Activated CD4-positive, alpha-beta T cell treated with anti-CD3 and anti-CD28 coated beads for 36 hours (primary cell): ENCODE measurements at places on chromosomes 6 and 20. TPM values are rescaled to one million over a fixed set of nuclear protein-coding genes. Genes with fewer than 3 reads are reported as not detected.

- H3K27ac ChIP-seq, result peak overlapping the region; percentile 67
These were observed 50.5 kb upstream of the ENPP5 start for GRCh38 chr6:46221222-46221793.

CFAP206 gene
- total RNA-seq, result not detected

DNA sequence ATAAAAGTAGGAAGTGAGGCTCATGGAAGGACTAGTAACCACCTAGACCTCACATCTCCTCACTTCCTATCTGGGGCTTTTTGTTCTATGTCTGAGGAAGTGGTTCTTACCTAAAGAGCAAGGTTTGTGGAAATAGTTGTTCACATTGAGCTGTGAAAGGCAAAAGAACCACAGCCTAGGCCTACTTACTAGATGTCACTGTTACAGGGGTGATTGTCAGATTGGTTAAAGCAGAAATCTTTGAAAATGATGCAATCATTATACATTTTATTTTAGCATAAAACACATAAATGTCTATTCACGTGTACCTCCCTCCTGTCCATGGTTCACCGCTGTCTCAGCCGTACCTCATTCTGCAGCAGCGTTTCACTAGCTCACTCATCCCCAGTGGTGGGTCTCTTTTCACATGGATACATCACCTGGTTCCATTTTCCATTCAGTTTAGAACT lies 268.8 kb downstream of the TMEM242 start:
- peaks cover 41% of the 10 kb centered on the region for H3K4me1 ChIP-seq
- H3K27me3 ChIP-seq, result no peaks in the 10 kb centered on the region
- H3K27ac ChIP-seq, result peak overlapping the region; percentile 89
- peak; percentile 49 for DNase-seq
- H3K4me3 ChIP-seq, result peak overlapping the region; percentile 15

- no peak overlapping the region for H3K4me3 ChIP-seq
- no peaks in the 10 kb centered on the region for H3K27me3 ChIP-seq
- H3K4me1 ChIP-seq, result no peaks in the 10 kb centered on the region
These were observed 553.7 kb downstream of the COL12A1 start for GRCh38 chr6:74651948-74652842.

- H3K27ac ChIP-seq, result peak overlapping the region; percentile 44
- DNase-seq, result no peak
- no peaks in the 10 kb centered on the region for H3K36me3 ChIP-seq
- H3K4me3 ChIP-seq, result no peak overlapping the region
These were observed 60.1 kb upstream of the MLN start for GRCh38 chr6:33863723-33864440.

- DNase-seq, result no peak
- no peak overlapping the region for H3K4me3 ChIP-seq
- no peaks in the 10 kb centered on the region for H3K27me3 ChIP-seq
- no peak overlapping the region for H3K27ac ChIP-seq
- no peaks in the 10 kb centered on the region for H3K36me3 ChIP-seq
- H3K4me1 ChIP-seq, result no peaks in the 10 kb centered on the region
These were observed 840.0 kb downstream of the C6orf118 start for GRCh38 chr6:164469276-164469949.

DNA sequence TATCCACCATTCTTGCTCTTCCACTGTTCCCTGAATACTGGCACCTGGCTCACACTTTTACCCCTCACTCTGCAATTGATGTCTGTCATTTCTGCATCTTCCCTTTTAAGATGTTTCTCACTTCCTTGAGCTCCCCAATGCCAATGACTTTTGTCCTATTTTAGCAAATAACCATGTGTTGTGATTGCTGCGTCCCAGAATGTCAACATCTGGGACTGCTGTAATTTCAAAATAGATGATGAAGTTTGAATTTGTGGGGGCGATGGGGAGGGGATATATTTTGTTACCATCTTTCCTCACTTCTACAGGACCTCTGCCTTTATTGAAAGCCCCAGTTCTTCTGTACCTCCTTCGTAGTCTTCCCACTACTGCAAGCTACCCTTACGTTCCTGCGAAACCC lies 40.0 kb upstream of the ADGRF5 start:
- H3K36me3 ChIP-seq, result no peaks in the 10 kb centered on the region
- H3K4me3 ChIP-seq, result no peak overlapping the region
- no peak for DNase-seq
- no peak overlapping the region for H3K27ac ChIP-seq
- no peaks in the 10 kb centered on the region for H3K4me1 ChIP-seq
- H3K27me3 ChIP-seq, result peaks cover 5% of the 10 kb centered on the region

- no peaks in the 10 kb centered on the region for H3K36me3 ChIP-seq
- H3K27ac ChIP-seq, result peak overlapping the region; percentile 76
- H3K4me1 ChIP-seq, result peaks cover 28% of the 10 kb centered on the region
- H3K4me3 ChIP-seq, result peak overlapping the region; percentile 78
These were observed 611 bp downstream of the EPB41L2 start for GRCh38 chr6:131062241-131063027.

- H3K27ac ChIP-seq, result no peak overlapping the region
- no peaks in the 10 kb centered on the region for H3K36me3 ChIP-seq
- H3K4me3 ChIP-seq, result no peak overlapping the region
- peaks cover 4% of the 10 kb centered on the region for H3K4me1 ChIP-seq
- H3K27me3 ChIP-seq, result peaks cover 4% of the 10 kb centered on the region
These were observed 55.5 kb downstream of the RIOK1 start for GRCh38 chr6:7445101-7445500.

NMBR gene
- not detected for total RNA-seq

RBBP8NL gene
- not detected for total RNA-seq

DNA sequence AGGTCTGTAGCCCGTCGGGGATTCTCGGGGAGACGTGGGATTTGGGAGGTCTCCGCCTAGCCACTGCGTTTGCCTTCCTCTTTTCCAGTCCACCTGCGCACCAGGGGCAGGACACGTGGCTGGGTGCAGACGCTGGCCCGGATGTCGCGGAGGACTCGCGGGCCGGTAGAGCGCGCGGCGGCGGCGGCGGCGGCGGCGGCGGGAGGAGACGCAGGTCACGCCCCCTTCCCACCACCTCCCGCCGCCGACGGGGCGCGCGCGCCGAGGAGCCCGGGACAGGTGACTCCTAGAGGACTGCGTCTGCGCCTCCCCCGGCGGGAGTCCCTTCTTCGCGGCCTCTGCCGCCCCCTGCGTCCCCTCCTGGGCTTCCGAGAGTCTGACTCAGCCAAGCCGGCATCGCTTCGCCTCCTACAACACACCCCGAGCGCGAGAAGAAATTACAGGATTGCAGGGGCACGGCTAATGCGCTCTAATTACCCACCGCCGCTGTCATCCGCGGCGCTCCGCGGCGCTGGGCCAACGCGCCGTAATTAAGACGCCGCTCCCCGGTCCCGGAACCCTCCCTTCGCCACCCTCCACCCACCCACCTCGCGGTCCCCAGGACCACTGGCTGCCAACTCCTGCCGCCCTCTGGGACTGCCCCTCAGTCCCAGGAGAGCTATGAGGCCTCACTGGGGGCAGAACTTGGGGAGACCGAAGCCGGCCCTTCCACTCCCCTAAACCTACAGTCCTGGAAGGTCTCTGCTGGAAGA lies 124.5 kb downstream of the MRPL14 start:
- H3K27ac ChIP-seq, result no peak overlapping the region
- H3K27me3 ChIP-seq, result peaks cover 16% of the 10 kb centered on the region
- peaks cover 11% of the 10 kb centered on the region for H3K4me1 ChIP-seq

- no peak for DNase-seq
- no peak overlapping the region for H3K4me3 ChIP-seq
- H3K4me1 ChIP-seq, result no peaks in the 10 kb centered on the region
- H3K36me3 ChIP-seq, result peaks cover 6% of the 10 kb centered on the region
These were observed 441.1 kb upstream of the JARID2 start for GRCh38 chr6:14804785-14805210.

- no peak for DNase-seq
- no peak overlapping the region for H3K27ac ChIP-seq
- no peaks in the 10 kb centered on the region for H3K36me3 ChIP-seq
- peaks cover 6% of the 10 kb centered on the region for H3K4me1 ChIP-seq
- H3K4me3 ChIP-seq, result no peak overlapping the region
- peaks cover 2% of the 10 kb centered on the region for H3K27me3 ChIP-seq
These were observed 75.2 kb upstream of the ADTRP start for GRCh38 chr6:11853678-11854407.

DNA sequence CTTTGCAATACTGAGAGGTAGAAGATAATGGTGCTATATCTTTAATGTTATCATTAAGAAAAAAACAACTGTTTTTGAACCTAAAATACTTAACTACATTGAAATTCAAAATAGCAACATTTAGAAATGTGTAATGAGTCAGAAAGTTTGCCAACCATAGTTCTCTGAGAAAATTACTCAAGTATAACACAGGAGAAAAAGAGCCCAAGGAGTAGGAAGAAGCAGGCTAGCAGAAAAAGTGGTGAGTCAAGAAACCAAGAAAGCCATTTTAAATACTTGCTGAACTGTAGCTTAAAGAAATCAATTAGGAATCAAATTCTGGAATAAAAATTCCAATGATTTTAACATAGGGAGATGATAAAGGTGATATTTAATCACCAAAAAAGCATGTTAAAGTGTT lies 181.0 kb upstream of the RSPO3 start:
- no peaks in the 10 kb centered on the region for H3K36me3 ChIP-seq
- no peak overlapping the region for H3K27ac ChIP-seq
- H3K4me1 ChIP-seq, result no peaks in the 10 kb centered on the region
- DNase-seq, result no peak
- H3K27me3 ChIP-seq, result no peaks in the 10 kb centered on the region

GRCh38 chr20:54464003-54464402 lies 11.4 kb upstream of the DOK5 start:
- H3K4me1 ChIP-seq, result no peaks in the 10 kb centered on the region
- H3K4me3 ChIP-seq, result no peak overlapping the region
- no peak overlapping the region for H3K27ac ChIP-seq
- no peak for DNase-seq
- no peaks in the 10 kb centered on the region for H3K36me3 ChIP-seq
- H3K27me3 ChIP-seq, result peaks cover 9% of the 10 kb centered on the region

NTSR1 gene
- total RNA-seq, result 0.14 TPM

- H3K27ac ChIP-seq, result no peak overlapping the region
- H3K36me3 ChIP-seq, result no peaks in the 10 kb centered on the region
- H3K4me1 ChIP-seq, result peaks cover 12% of the 10 kb centered on the region
These were observed 62.5 kb upstream of the TIAM2 start for GRCh38 chr6:154932515-154933027.

- H3K4me1 ChIP-seq, result peaks cover 3% of the 10 kb centered on the region
- H3K36me3 ChIP-seq, result no peaks in the 10 kb centered on the region
- DNase-seq, result no peak
- no peak overlapping the region for H3K4me3 ChIP-seq
- H3K27me3 ChIP-seq, result no peaks in the 10 kb centered on the region
- H3K27ac ChIP-seq, result no peak overlapping the region
These were observed 109.8 kb upstream of the GLP1R start for GRCh38 chr6:38938741-38939140.

GRCh38 chr20:11350126-11351005 lies 567.3 kb upstream of the BTBD3 start:
- DNase-seq, result no peak
- no peaks in the 10 kb centered on the region for H3K27me3 ChIP-seq
- H3K27ac ChIP-seq, result no peak overlapping the region

GRCh38 chr6:45371924-45372573 lies 5.7 kb downstream of the SUPT3H start:
- H3K4me3 ChIP-seq, result no peak overlapping the region
- H3K36me3 ChIP-seq, result peaks cover 16% of the 10 kb centered on the region
- H3K4me1 ChIP-seq, result peaks cover 47% of the 10 kb centered on the region
- no peak overlapping the region for H3K27ac ChIP-seq
- no peak for DNase-seq

GRCh38 chr6:9403736-9404135 lies 968.4 kb upstream of the SLC35B3 start:
- no peaks in the 10 kb centered on the region for H3K4me1 ChIP-seq
- no peak overlapping the region for H3K4me3 ChIP-seq
- H3K36me3 ChIP-seq, result no peaks in the 10 kb centered on the region
- DNase-seq, result no peak
- peaks cover 12% of the 10 kb centered on the region for H3K27me3 ChIP-seq

GJA1 gene
- total RNA-seq, result 0.14 TPM

PI3 gene
- not detected for total RNA-seq

DST gene
- 6.8 TPM for total RNA-seq

- peak; percentile 63 for DNase-seq
- H3K4me1 ChIP-seq, result no peaks in the 10 kb centered on the region
- peaks cover 27% of the 10 kb centered on the region for H3K27me3 ChIP-seq
- no peak overlapping the region for H3K27ac ChIP-seq
- H3K4me3 ChIP-seq, result no peak overlapping the region
These were observed 868 bp downstream of the MC3R start for GRCh38 chr20:56249244-56249955.

GRCh38 chr6:158002951-158003853 lies 21.5 kb downstream of the SYNJ2 start:
- H3K4me1 ChIP-seq, result peaks cover 58% of the 10 kb centered on the region
- H3K27ac ChIP-seq, result peak overlapping the region; percentile 17
- DNase-seq, result peak; percentile 74
- H3K36me3 ChIP-seq, result peaks cover 21% of the 10 kb centered on the region
- no peaks in the 10 kb centered on the region for H3K27me3 ChIP-seq

- no peaks in the 10 kb centered on the region for H3K27me3 ChIP-seq
- H3K4me1 ChIP-seq, result no peaks in the 10 kb centered on the region
- H3K36me3 ChIP-seq, result peaks cover 28% of the 10 kb centered on the region
- H3K4me3 ChIP-seq, result no peak overlapping the region
- no peak for DNase-seq
These were observed 98.1 kb downstream of the PREP start for GRCh38 chr6:105304825-105305224.

- peaks cover 10% of the 10 kb centered on the region for H3K4me1 ChIP-seq
- no peak for DNase-seq
- H3K36me3 ChIP-seq, result no peaks in the 10 kb centered on the region
- H3K4me3 ChIP-seq, result no peak overlapping the region
These were observed 11.7 kb upstream of the HTR1B start for GRCh38 chr6:77474973-77475372.

GRCh38 chr6:142805042-142805441 lies 139.9 kb downstream of the HIVEP2 start:
- no peaks in the 10 kb centered on the region for H3K27me3 ChIP-seq
- H3K27ac ChIP-seq, result peak overlapping the region; percentile 76
- H3K4me3 ChIP-seq, result no peak overlapping the region
- no peak for DNase-seq

- DNase-seq, result no peak
- H3K4me3 ChIP-seq, result no peak overlapping the region
- peaks cover 21% of the 10 kb centered on the region for H3K4me1 ChIP-seq
- H3K36me3 ChIP-seq, result no peaks in the 10 kb centered on the region
These were observed 89.1 kb upstream of the TAB2 start for GRCh38 chr6:149228311-149228955.

DEFB124 gene
- total RNA-seq, result not detected

GRCh38 chr6:33078919-33079521 lies 3.2 kb downstream of the HLA-DPB1 start:
- H3K27ac ChIP-seq, result no peak overlapping the region
- peaks cover 20% of the 10 kb centered on the region for H3K4me1 ChIP-seq
- H3K27me3 ChIP-seq, result peaks cover 4% of the 10 kb centered on the region
- DNase-seq, result no peak
- no peak overlapping the region for H3K4me3 ChIP-seq

- no peaks in the 10 kb centered on the region for H3K27me3 ChIP-seq
- H3K4me3 ChIP-seq, result no peak overlapping the region
- no peaks in the 10 kb centered on the region for H3K36me3 ChIP-seq
- H3K4me1 ChIP-seq, result peaks cover 10% of the 10 kb centered on the region
- H3K27ac ChIP-seq, result no peak overlapping the region
These were observed 12.2 kb downstream of the TREM1 start for GRCh38 chr6:41274256-41274655.
